Hematopoietic multipotent progenitor cell treated with erythropoietin and hydrocortisone succinate and interleukin-3 and kit ligand, for 15 days (in vitro differentiated cells): ENCODE measurements at places on chromosomes 7 and 10.

DNA sequence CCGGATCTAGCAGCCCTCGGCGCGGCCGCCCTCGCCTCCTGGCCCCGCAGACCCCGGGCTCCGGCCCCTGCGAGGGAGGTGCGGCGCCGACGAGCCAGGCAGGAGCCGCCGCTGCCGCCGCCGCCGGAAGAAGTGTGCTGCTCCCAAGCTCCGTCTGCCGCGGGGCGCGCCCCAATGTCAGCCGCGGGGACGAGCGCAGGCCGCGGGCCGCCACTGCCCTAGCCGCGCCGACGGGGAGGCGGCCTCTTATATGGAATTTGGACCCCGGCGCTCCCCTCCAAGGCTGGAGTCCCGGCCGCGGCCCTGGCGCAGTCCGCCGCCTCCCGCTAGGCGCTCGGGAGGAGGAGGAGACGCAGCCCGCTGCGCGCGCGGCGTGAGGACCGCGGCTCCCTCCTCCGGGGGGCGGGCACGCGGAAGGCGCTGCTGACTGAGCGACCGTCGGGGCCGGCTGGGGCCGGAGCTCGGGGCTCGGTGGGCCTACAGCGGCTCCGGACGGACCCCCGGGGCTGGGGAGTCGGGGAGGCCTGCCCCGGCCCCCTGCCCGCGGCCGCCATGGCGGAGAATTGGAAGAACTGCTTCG lies at the start of gene TRIM8:
TSS of gene TRIM8 (plus strand) at position 414 of the 580 bp plus-strand sequence. CDS start at position 553, 139 bp downstream.
- peak; percentile 48 for DNase-seq

DNA sequence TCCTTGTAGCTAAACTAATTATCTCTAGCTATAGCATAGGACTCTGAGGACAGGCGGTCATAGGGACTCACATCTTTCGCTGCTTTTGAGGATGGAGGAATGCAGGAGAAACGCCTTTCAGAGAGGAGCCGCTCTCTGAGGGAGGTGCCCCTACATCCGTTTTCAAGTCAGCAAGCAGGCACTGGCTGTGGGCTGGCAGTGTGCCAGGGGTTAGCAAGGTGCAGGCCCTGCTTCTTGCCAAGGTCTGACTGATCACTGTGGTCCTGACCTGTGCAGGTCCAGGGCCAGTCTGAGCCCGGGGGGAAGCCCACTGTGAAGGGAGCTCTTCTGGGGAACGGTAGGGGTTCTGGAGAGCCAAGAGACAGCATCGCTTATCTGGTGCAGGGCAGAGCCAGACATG lies 89.4 kb downstream of the SH3PXD2A start:
- peak; percentile 24 for DNase-seq

DNA sequence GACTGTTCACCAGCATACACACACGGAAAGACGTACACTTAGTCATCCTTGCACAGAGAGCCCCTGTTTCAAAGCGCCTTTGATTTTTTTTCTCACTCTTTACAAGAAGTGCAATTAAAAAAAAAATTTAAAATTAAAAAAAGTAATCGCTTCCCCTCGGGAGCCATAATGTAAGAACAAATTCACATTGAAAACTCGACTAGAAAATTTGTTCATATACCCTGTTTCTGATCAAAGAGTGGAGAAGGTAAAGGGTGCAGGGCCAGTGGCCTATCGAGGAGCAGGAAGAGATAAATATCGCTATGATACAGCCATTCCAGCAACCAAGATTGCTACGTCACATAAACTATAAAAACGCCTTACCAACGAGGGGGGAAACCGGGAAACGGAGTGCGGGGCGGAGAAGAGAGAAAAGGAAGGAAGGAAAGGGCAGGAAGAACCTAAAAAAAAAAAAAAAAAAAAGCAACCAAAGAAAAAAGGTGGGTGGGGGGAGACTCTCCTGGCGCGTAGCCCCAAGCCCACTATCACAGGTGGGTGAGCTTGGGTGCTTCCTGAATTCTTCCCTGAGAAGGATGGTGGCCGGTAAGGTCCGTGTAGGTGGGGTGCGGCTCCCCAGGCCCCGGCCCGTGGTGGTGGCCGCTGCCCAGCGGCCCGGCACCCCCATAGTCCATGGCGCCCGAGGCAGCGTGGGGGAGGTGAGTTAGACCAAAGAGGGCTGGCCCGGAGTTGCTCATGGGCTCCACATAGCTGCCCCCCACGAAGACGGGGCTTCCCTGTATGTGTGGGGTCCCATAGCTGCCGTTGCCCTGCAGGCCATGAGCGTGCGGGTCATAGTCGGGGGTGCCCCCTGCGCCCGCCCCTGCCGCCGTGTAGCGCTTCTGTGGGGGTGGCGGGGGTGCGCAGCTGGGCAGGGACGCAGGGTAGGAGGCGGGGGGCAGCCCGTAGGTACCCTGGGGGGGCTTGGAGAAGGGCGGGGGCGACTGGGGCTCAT lies 5.2 kb upstream of the HOXA2 start:
- DNase-seq, result no peak

GRCh38 chr7:110964775-110965174 lies 126.2 kb upstream of the LRRN3 start:
- no peak for DNase-seq

GRCh38 chr7:149731207-149731955 lies 42.0 kb downstream of the ZNF467 start:
- no peak for DNase-seq

GRCh38 chr10:25952857-25953256 lies 18.8 kb downstream of the MYO3A start:
- DNase-seq, result no peak

GRCh38 chr7:119270045-119270464 lies 1002.9 kb upstream of the KCND2 start:
- DNase-seq, result peak; percentile 43

DNA sequence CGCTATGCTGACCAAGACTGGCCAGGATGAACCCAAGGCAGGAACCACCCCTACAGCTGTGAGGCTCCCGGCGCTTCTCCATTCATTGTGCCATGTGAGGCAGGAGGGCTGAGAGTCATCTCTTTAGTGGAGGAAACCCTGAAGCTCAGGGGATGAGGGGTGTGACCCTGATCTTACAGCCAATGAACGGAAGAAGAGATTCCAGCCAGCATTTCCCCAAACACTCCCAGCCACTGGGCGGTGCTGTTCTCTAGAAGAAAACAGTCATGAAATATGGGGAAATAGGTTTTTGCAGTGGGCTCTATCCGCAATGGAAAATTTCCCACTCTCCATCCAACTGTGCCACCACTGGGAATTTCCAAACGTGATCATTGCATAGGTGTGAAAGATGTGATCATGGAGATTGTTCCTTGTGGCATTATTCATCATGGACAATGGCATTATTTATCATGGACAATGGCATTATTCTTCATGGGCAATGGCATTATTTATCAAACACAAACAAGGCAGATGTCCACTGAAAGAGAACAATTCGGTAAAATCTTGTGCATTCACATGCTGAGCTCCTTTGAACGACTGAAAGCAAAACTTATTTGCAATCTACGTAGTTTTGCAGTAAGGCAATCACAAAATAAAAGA lies 14.0 kb upstream of the SLC18A2 start:
- DNase-seq, result peak; percentile 21

- no peak for DNase-seq
Measured at GRCh38 chr7:76304888-76305375, 2.5 kb downstream of the HSPB1 start.

- peak; percentile 3 for DNase-seq
Measured at GRCh38 chr10:78424723-78425122, 391.1 kb downstream of the RPS24 start.

GRCh38 chr10:97765201-97765600 lies 6.6 kb downstream of the SFRP5 start:
- no peak for DNase-seq

DNA sequence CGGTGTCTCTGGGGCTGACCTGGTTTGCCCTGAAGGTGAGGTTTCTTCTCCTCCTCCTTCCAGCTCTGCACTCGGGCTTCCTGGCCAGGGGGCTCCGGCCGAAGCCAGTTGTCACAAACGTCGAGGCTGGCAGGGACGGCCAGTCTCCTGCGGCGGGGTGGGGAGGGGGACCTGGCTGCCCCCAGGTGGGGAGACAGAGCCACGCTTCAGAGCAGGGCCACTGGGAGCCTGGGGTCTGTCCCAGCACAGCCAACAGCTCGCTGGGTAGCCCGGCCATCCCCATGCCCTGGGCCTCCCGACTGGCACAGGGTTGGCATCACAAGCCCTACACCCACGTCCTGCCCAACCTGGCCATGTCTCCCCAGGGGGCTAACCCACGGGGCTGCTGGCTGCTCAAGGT lies 20.4 kb downstream of the MICALL2 start:
- no peak for DNase-seq

DNA sequence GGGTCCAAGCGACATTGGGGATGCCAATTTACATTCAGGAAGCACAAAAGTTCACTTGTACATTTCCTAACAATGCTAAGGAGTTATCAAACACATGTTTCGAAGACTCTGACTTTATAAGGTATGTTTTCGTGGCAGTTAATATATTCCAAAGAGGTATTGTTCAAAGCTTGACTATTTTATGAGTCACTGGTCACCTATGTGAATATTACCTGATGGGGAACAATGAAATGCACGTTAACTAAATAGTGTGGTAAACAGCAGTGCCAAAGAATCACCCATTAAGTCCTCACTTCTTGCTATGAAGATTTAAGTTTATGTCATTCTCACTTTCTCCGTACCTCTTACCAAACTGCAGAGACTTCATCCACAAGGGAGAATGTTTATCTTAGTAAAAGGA lies 550.2 kb downstream of the SORCS1 start:
- DNase-seq, result no peak

GRCh38 chr10:76021398-76021797 lies 590.0 kb downstream of the LRMDA start:
- no peak for DNase-seq

GRCh38 chr10:31343551-31343950 lies 24.5 kb downstream of the ZEB1 start:
- DNase-seq, result no peak

GRCh38 chr10:88147000-88147798 lies 283.8 kb downstream of the PTEN start:
- DNase-seq, result no peak

DNA sequence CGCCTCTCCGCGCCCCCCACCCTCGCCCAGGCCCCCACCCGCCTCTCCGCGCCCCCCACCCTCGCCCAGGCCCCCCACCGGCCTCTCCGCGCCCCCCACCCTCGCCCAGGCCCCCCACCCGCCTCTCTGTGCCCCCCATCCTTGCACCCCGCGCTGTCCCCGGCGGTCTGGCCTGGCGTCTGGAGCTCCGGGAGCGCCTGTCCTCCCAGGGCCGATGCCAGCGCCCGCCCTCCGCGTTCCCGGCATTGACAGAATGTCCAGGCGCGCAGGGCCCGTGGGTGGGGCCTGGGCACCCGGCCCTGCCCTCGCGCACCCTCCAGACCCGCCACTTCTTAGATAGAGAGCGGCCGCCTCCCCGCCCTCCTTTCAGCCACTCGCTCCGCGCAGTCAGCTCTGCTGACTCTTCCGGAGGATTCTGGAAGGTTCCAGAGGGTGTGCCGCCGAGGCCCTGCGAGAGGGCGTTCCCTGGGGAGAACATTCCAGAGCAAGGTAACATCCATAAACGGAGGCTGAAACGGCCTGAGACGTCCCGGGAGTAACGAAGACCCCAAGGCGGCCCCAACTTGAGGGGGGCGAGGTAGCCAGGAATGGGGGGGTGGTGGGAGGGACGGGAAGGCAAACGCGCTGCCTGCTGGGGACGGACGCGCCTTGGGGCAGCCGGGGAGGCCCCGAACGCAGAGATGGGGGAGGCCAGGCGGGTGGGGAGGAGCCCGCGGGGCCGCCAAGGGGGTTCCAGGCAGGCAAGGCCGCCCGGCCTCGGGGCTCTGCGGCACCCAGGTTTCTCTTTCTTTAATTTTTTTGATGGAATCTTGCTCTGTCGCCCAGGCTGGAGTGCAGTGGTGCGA lies 117.8 kb downstream of the DYNC2I1 start:
- no peak for DNase-seq

GRCh38 chr10:114519756-114520293 lies 115.5 kb upstream of the AFAP1L2 start:
- DNase-seq, result no peak

DNA sequence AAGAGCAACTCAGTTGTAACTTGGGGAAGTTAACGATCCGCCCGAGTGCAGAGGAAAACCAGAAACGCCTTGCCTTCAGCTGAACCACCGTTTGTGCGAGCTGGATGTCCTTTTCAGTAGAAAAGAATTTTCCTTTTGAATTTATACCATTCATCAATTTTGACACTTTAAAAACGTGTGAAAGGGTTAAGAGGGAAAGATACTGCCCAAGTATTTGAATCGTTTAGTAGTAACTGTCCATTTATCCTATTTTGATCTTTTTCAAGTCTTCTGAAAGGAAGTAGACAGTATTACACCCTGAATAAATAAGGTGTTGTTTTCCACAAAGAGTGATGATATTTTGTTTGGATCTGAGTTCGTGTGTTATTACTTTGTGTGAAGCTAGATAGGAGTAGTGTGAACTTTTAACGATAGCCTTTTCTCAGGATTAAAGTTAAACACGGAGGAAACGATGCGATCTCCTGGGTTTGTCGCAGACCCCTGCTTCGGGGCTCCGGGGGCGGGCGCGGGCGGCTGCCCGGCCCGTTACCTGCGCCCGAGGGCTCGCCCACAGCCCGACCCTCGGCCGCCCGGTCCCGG lies 830 bp upstream of the BMI1 start:
- peak; percentile 32 for DNase-seq

GRCh38 chr10:24606021-24606420 lies 117.7 kb downstream of the ARHGAP21 start:
- no peak for DNase-seq

DNA sequence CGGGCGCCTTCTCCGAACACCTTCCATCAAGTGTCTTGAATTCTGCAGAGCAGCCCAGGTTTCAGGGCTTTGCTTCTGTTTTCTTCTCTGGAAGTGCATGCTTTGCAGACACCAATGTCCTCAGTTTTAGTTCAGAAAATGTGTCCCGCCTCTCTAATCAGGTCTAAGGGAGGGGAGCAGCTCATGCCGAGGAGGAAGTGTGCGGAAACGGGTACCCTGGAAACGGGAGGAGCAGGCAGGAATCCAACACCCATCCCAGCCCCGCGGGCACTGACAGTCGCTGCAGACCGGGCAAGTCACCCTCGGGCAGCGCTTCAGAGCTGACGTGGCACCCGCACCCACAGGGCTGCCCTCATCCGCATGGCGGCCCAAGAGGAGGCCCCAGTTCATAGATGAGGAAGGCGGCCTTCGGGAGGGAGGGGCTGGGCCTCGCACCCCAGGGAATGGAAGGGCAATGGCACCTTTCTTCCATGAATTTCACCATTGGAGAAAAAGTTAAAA lies 338.7 kb downstream of the DNAJB6 start:
- no peak for DNase-seq
